ENCODE measurements at places on chromosomes 2 and 18. TPM values are rescaled to one million over a fixed set of nuclear protein-coding genes. Genes with fewer than 3 reads are reported as not detected.

DNA sequence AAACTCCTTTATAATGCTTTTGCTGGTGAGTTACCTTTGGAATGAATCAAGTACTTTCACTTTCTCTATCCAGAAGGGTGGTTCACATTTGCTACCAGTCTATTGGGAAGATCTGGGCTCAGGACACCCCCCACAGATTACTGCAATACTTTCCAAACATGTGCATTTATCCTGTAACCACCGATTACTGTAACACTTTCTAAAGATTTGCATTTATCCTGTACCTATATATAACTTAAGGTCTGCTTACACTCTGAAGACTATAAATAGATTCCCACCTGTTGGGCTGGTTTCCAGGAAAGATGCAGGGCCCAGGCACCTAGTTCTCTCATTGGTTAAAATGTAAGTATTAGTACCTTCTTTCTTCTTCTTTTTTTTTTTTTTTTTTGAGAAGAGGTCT lies 113.0 kb upstream of the NEDD4L start:
- peak; percentile 39 for DNase-seq

DNA sequence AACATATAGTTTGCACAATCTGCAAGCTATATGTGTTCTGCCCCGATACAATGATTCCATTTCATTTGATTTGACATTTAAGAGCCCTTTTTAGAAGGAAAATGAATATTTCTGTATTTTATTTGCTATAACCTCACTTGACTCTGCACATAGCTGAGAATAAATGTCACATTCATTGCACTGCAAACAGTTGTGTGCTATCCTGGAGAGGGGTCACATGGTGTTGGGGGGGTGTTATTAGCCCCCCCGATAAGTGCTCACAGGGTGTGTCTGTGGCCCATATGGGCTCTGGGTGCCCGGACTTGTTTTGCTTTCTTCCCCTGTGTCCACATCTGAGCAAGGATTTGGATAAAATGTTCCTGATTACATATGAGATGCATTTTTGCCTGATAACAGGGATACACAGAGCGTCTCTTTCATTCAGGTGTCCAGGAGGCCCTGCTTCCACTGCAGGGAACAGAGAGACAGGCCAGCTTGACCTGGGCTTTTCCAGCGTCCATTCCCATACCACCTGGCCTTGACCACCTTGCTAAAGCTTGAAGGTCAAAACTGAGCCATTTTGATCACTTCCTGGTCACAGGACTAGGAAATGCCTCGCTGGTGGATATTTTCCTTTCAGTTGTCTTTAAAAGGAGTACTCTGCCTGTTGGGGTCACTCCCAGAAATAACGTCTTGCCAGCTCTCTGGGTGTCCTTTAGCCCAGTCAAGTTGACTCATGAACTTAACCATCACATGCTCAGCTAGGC lies 38.4 kb upstream of the ID2 start:
- DNase-seq = no peak

- DNase-seq = no peak
These were observed 887 bp upstream of the ZNF396 start for GRCh38 chr18:35377875-35378573.

- peak; percentile 18 for DNase-seq
These were observed 13.8 kb downstream of the GYPC start for GRCh38 chr2:126669772-126670171.

- DNase-seq = no peak
These were observed 20.4 kb downstream of the GDF7 start for GRCh38 chr2:20687260-20687832.

DNA sequence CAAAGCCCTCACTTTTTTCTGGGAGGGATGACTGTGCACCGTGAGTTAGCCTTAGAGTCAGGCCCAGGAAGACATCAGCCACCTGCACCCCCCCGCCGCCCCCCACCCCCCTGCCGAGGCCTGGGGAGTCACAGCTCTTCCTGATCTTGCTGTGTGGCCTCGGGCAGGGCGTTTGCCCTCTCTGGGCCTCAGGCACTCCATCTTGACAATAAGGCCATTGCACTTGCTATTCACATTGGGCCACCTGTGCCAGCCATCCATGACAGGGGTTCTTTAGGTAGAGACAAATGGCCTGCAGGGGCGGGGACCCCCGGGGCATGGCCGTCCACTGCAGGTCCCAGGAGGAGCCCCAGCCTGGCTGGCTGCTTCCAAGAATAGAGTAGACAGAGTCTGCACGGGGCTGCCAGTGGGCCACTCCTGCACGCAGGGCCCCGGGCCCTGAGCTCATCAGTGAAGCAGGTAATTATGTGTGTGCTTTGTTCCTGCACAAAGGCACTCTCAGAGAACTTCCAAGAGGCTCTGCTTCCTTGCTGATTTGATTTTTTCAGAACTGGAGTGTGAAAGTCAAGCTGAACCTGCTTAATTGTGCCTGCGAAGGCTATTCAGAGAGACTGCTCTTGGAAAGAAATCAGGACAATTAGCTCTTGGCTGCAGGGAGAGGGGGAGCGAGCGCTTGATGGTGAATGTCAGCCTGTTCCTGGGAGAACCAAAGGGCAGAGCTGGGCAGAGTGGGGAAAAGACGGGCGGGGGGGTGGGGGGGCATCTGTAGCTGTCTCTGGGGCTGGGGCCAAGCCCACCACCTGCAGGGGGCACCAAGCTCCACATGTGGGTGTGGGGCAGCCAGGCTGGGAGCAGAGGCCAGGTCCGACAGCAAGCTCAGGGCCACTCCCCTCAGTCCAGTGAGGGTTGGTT lies 40.3 kb downstream of the RRM2 start:
- no peak for DNase-seq

- DNase-seq = no peak
These were observed 7.9 kb upstream of the CRYBA2 start for GRCh38 chr2:219001100-219001576.

The SCTR gene
- total RNA-seq = not detected
